Gastrocnemius medialis (tissue), 4 donors: ENCODE measurements at places on chromosomes 16 and 17.
A peak's percentile ranks its signal among the peaks of the same experiment; 100 is the strongest.

DNA sequence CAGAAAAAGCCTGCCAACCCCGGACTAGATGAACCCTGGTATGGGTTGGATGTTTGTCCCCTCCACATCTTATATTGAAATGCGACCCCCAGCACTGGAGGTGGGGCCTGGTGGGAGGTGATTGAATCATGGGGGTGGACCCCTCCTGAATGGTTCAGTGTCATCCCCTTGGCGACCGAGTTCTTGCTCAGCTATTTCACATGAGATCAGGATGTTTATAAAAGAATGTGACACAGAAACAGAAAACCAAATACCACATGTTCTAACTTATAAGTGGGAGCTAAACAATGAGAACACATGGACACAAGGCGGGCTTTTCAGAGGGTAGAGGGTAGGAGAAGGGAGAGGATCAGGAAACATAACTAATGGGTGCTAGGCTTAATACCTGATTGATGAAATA, 576.0 kb upstream of the HSBP1 start:
- no peak overlapping the region for H3K27ac ChIP-seq
- no peaks in the 10 kb centered on the region for H3K27me3 ChIP-seq
- no peak for DNase-seq
- no peak overlapping the region for H3K4me3 ChIP-seq
- no peaks in the 10 kb centered on the region for H3K36me3 ChIP-seq
- H3K4me1 ChIP-seq = no peaks in the 10 kb centered on the region

GRCh38 chr16:333406-334094, 19.0 kb downstream of the AXIN1 start:
- H3K36me3 ChIP-seq = no peaks in the 10 kb centered on the region
- no peak overlapping the region for H3K4me3 ChIP-seq
- no peaks in the 10 kb centered on the region for H3K27me3 ChIP-seq
- H3K4me1 ChIP-seq = peaks cover 15% of the 10 kb centered on the region
- no peak overlapping the region for H3K27ac ChIP-seq
- no peak for DNase-seq

GRCh38 chr17:28384281-28385036, 13.0 kb downstream of the SARM1 start:
- no peak for DNase-seq
- no peaks in the 10 kb centered on the region for H3K36me3 ChIP-seq
- no peak overlapping the region for H3K27ac ChIP-seq
- peak overlapping the region; percentile 12 for H3K4me3 ChIP-seq

DNA sequence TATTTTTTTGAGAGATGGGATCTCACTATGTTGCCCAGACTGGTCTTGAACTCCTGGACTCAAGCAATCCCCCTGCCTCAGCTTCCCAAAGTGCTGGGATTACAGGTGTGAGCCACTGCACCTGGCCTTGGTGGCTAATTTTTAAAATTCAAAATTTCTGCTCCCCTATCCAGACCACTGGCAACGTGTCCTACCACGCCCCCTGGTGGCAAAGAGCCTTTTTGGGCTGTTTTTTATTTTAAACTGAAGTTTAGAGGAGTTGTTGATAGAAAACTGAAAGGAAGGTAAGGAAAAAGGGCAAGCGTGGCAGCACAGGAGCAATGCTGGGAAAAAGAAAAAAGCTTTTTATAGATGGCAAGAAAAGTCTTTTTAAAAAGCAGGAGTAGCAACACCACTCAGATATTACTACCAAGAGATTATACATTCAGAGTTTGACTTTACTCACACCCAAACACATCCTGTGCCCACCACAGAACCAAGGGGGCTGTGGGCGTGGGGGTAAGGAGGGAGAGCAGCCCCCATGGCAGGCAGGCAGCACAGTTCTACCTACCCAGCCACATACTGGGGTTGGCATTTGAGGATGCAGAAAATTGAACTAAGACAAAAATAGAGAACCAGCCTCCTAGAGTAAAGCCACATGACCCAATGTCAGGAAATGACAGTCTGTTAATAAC, 4.2 kb upstream of the MXRA7 start:
- peak overlapping the region; percentile 78 for H3K27ac ChIP-seq
- no peak overlapping the region for H3K4me3 ChIP-seq
- H3K27me3 ChIP-seq = no peaks in the 10 kb centered on the region
- peak; percentile 19 for DNase-seq
- peaks cover 33% of the 10 kb centered on the region for H3K4me1 ChIP-seq

DNA sequence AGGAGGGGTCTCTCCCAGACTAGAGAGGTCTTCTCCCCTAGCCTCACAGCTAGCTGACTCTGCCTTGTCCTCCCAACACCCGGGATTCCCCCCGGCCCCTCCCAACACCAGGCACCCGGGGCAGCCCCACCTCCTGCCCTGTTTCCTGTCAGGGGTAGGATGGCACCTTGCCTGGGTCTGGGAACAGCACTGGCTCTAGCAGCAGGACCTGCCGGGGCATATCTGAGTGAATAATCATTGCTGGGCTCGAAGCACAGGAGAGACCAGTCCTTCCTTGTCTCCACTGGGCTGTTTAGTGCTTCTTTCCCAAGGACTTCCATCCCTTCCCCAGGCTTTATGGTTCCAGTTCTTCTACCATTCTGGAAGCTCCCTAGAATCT, 25.7 kb downstream of the MINK1 start:
- peak overlapping the region; percentile 22 for H3K4me3 ChIP-seq
- peak overlapping the region; percentile 67 for H3K27ac ChIP-seq
- no peaks in the 10 kb centered on the region for H3K36me3 ChIP-seq

- peak overlapping the region; percentile 28 for H3K27ac ChIP-seq
- no peak overlapping the region for H3K4me3 ChIP-seq
- H3K36me3 ChIP-seq = peaks cover 52% of the 10 kb centered on the region
- no peaks in the 10 kb centered on the region for H3K4me1 ChIP-seq
- peak; percentile 68 for DNase-seq
Observed at GRCh38 chr16:50313596-50314478, 47.5 kb downstream of the ADCY7 start.

DNA sequence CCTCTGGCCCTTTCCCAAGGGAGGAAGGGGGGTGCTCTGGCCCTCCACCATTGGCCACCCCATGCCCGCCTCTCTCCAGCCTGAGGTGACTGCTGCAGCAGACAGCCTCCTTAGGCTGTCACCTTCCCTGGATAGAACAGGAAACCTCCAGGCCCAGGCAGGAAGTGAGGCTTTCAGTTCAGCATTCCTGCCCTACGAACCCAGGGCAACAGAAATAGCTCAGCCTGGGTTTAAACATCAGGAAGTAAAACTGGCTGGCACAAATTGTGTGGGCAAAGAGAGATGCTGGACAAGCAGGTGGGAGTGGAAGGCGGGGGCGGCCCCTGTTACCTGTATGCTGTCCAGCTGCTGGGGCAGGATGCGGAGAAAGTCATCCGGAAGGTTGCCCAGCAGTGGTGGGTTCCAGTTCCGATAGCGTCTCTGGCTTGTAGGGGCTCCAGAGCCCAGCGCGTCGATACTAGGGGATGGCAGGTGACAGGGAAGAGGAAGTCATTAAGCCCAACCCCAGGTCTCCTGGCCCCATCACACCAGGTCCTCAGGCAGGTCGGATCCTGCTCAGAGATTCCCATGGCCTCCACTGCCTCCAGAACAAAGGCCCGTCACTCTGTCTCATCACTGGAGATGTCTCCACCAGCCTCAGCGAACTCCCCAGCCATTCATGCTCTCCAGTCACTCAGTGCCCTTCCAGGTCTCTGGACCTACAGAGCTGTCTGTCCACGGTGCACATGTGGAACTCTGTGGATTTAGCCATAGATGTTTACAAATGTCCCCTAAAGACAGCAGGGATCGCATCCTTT, 23.6 kb upstream of the MRPS23 start:
- peaks cover 61% of the 10 kb centered on the region for H3K4me1 ChIP-seq
- no peak overlapping the region for H3K4me3 ChIP-seq
- H3K27me3 ChIP-seq = no peaks in the 10 kb centered on the region
- peak overlapping the region; percentile 75 for H3K27ac ChIP-seq
- H3K36me3 ChIP-seq = no peaks in the 10 kb centered on the region

DNA sequence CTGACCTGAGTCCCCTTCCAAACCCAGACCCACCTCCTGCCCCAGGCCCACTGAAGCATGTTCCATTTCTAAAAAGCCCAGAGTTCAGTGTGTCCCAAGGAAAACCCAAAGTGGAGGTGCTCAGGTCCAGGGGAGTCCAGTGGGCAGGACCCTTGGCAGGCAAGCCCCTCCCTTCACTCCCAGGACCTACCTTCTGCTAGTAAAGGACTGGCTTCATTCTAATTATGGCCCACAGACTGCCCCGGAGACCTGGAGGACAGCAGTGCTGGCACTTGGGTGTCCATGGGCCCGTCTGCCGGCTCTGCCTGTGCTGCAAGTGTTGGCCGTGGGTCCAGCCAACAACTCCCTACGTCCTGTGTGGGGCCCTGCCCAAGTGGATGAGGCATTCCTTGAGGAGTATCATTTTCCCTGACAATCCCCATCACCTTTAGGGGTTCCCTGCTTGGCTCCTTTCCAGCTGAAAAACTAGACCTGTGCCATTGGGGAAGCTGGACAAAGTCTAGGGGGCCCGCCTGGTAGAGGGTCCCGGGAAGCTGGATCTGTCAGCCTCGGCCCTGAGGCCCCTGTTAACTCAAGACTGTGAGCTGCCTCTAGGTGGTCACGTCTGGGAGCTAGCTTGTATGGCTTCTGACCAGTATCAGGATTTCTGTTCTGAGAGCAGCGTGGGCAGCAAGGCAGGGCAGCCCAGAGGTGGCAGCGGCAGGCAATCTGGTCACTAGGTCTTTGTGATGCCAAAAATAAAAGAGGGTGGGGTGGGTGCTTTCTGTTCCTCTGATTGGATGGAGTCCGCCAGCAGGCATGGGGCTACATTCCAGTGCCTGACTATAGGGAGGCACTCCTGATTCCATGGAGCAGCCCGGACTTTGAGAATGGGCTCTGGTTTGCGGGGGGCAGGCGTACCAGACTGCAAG, 8.2 kb downstream of the CBX2 start:
- H3K36me3 ChIP-seq = no peaks in the 10 kb centered on the region
- no peak overlapping the region for H3K4me3 ChIP-seq
- H3K4me1 ChIP-seq = peaks cover 7% of the 10 kb centered on the region
- peaks cover 67% of the 10 kb centered on the region for H3K27me3 ChIP-seq
- no peak overlapping the region for H3K27ac ChIP-seq

- DNase-seq = no peak
- H3K27me3 ChIP-seq = no peaks in the 10 kb centered on the region
- peaks cover 19% of the 10 kb centered on the region for H3K4me1 ChIP-seq
- no peak overlapping the region for H3K4me3 ChIP-seq
Observed at GRCh38 chr16:10552281-10552680, 28.1 kb downstream of the EMP2 start.

DNA sequence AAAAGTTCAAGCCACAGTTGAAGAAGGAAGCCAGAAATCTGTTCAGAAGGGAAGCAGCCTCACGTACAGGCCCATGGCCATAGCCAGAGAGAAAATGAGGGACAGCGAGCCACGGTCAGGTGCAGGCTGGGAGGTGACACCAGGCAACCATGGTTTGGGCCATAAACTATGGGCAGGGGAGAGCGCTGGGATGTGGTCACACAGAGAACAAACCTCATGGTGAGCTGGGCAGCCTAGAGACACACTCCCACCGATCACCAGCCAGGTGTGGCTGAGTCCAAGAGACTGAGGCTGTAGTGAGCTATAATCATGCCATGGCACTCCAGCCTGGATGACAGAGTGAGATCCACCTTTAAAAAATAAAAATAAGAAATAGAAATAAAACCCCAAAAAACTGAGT, 76.5 kb downstream of the NETO2 start:
- no peaks in the 10 kb centered on the region for H3K4me1 ChIP-seq
- no peak for DNase-seq
- H3K4me3 ChIP-seq = no peak overlapping the region
- no peaks in the 10 kb centered on the region for H3K36me3 ChIP-seq

GRCh38 chr17:60327134-60327900, 64.6 kb downstream of the USP32 start:
- H3K27me3 ChIP-seq = no peaks in the 10 kb centered on the region
- DNase-seq = no peak
- no peak overlapping the region for H3K4me3 ChIP-seq
- H3K27ac ChIP-seq = no peak overlapping the region
- H3K4me1 ChIP-seq = peaks cover 9% of the 10 kb centered on the region

- peaks cover 29% of the 10 kb centered on the region for H3K27me3 ChIP-seq
- peak overlapping the region; percentile 27 for H3K4me3 ChIP-seq
- H3K36me3 ChIP-seq = no peaks in the 10 kb centered on the region
- H3K4me1 ChIP-seq = no peaks in the 10 kb centered on the region
Observed at GRCh38 chr17:3965118-3965800, 1.0 kb upstream of the ATP2A3 start.

DNA sequence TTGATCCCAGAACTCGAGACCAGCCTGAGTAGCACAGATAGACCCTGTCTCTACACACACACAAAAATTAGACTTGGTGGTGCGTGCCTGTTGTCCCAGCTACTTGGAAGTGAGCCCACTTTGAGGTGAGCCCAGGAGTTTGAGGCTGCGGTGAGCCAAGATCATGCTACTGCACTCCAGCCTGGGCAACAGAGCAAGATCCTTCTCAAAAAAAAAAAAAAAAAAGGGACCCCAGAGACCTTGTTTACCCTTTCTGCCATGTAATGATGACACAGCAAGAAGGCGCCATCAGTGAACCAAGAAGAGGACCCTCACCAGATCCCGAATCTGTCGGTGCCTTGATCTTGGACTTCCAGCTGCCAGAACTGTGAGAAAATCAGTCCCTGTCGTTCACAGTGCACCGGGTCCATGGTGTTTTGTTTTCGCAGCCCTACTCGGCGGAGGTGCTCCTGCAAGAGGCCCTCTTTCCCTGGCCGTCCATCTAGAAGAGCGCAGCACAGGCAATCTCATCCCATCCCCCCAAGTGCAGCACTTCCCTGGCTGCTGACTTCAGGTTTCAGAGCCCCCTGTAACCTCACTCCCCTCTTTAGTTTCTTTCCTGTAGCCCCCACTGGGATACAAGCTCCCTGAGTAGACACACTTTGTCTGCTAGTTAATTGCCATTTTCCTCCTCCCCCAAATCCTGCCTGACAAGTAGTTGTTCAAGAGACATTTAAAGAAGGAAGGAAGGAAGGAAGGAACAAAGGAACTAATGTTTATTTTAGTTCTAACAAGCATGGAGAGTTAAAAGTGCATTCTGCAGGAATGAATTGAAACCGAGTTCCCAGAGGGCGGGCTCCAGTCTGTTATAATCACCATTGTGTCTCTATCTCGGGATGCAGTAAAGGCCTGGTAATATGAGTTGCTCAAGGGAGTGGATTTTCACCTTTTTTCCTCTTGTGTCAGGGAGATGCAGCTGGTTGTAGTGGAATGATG, 115.3 kb downstream of the SNX29 start:
- DNase-seq = no peak
- H3K4me3 ChIP-seq = no peak overlapping the region
- H3K36me3 ChIP-seq = no peaks in the 10 kb centered on the region

DNA sequence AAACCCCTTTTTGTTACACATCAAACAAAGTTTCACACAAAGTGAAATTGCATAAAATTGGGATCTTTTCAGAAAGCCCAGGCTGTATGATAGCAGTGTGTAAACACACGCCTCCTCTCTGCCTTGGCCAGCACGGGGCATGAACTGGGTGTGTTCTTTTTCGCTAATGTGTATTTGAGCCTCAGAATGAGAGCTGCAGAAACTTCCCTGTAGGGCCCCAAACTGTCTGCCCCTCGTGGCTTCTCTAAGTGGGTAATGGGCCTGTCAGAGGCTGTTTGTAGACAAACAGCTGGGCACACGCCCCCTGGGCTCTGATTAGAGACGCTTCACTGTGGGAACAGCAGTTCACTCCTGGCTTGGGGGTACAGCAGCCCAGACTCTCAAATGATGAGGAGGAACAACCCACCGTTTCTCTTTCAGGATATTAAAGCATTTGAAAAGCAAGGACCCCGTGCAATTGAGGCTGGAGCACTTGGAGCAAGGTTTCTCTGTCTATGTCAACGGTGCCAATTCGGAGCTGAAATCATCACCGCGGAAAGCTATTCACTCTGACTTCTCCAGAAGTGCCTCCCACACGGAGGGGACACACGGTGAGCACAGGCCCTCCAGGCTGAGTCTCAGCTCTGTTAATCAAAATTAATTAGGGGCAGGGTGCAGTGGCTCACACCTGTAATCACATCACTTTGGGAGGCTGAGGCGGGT, 78.4 kb downstream of the KATNIP start:
- no peak for DNase-seq
- no peak overlapping the region for H3K27ac ChIP-seq
- H3K27me3 ChIP-seq = no peaks in the 10 kb centered on the region
- no peak overlapping the region for H3K4me3 ChIP-seq
- H3K36me3 ChIP-seq = no peaks in the 10 kb centered on the region
